Activated naive CD4-positive, alpha-beta T cell treated with Interleukin-2 at 50 U/mL for 16 hours (primary cell): ENCODE measurements at places on chromosomes 11 and 22.

DNA sequence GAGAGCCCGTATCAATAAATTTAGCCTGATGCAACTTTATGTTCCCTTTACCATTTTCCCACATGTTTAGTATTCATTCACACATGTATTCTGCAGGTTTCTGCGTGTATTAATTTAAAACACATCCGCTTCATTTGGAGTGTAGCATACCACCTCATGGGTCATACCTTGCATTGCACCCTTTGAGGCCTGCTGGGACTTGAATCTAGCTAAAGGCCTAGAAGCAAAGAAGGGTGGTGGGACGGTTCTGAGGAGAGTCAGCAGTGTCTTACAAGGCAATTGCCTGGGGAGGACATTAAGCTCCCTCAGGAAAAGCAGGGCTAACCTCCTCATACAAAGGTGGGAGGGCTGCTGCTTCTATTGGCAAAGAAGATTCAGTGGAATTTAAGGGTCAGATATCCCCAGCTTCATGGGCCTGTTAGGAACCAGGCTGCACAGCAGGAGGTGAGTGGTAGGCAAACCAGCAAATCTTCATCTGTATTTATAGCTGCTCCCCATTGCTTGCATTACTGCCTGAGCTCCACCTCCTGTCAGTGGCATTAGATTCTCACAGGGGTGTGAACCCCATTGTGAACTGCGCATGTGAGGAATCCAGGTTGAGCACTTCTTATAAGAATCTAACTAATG lies 15.9 kb upstream of the SNX19 start:
- no peak for DNase-seq

- DNase-seq = no peak
Observed at GRCh38 chr22:50444663-50445062, 30.2 kb downstream of the SBF1 start.

DNA sequence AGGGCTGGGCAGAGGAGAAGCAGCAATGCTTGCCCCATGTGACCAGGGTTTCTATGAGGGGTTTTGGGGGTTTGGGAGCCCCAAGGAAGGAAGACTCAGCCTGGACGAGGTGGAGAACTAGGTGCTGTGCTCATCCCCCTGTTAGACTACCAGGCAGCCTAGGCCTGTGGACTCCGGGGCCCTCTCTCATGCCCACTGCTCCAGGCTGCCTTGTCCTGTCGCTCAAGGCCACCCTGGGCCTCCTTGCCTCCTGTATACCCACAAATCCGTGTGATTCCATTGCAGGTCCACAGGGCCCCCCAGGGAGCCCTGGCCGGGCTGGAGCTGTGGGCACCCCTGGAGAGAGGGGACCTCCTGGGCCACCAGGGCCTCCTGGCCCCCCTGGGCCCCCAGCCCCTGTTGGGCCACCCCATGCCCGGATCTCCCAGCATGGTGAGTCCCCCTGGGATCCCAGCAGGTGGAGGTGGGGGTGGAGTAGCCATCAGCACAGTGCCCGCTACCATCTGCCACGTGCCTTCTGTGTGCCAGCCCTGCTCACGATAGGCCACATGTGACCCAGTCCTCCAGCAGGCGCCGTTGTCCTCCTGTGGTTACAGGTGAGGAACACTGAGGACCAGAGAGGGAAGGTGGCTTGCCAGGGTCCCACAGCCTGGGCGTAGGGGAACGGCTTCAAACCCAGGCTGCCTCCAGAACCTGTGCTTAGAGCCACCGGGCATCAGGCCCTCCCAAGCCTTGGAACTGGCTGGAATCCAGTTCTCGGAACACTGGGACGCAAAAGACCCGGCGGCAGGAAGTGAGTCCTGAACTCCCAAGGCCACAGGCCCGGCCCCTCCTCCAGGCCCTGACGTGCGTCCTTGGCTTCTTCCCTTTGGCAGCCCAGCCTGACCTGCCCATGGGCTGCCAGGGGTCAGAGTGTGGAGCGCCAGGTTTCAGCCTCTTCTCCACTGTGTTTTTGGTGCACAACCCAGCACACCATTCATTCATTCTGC lies 26.6 kb downstream of the EMID1 start:
- no peak for DNase-seq

DNA sequence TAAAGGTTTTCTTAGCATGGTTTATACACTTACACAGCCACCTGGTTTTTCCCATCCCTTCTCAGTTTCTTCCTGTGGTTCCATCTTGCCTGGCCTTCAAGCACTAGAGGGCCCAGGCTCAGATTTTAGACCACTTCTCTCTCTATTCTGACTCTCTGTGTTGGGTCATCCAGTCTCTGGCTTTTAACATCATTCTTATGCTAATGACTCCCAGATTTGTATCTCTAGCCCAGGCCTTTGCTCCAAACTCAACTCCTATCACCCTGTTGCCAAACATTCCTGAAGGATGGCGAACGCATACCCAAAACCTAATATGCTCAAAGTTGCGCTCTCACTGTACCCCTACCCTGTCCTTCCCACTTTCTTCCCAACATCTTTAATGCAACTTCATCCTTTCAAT lies 135.1 kb downstream of the SPATA19 start:
- no peak for DNase-seq

- DNase-seq = no peak
Observed at GRCh38 chr11:114501901-114502300, 57.8 kb downstream of the NXPE1 start.

- DNase-seq = no peak
Observed at GRCh38 chr22:37986371-37986770, 2.0 kb upstream of the SOX10 start.

GRCh38 chr11:128716661-128717210 lies 22.9 kb downstream of the FLI1 start:
- peak; percentile 47 for DNase-seq

- no peak for DNase-seq
Observed at GRCh38 chr11:64799623-64800302, 3.3 kb downstream of the MAP4K2 start.

DNA sequence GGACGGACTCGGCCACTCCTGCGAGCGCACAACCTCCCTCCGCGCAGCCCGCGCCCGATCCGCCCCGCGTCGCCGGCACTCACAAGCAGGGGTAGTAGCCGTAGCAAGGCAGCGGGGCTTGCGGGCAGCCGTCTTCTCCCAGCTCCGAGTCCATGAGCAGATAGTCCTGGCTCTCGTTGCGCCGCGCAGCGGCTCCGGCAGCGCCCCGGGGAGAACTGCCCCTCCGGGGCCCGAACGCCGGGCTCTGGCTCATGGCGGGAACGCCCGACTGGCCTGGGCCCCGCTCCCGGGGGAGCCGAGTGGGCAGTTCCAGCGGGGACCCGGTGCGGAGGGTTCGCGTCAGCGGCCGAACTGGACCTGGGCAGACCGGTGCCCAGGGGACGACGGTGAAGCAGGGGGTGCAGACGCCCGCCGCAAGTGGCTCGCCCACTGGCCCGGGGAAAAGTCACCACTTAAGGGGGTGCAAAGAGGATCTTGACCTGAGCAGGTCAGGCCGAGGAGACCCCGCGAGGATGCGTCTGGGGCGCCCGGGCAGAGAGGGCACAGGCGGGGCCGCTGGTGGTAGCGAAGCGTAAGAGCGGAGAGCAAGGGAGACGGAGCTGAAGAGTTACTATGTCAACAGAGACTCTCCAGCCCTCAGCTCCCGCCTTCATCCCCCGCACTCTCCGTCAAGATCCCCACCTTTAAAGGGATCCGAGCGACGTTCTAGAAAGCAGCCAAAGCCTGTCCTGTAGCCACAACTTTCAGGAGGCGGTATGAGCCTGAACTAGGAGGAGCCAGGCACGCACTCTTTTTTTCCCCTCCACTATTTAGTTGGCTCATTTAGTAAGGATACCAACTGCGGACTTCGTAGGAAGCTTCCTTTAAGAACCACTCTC lies at the start of gene TRPC6:
TSS of gene TRPC6 (minus strand) at position 757 of the 878 bp plus-strand sequence. CDS start at position 253, 504 bp downstream.
- DNase-seq = no peak

DNA sequence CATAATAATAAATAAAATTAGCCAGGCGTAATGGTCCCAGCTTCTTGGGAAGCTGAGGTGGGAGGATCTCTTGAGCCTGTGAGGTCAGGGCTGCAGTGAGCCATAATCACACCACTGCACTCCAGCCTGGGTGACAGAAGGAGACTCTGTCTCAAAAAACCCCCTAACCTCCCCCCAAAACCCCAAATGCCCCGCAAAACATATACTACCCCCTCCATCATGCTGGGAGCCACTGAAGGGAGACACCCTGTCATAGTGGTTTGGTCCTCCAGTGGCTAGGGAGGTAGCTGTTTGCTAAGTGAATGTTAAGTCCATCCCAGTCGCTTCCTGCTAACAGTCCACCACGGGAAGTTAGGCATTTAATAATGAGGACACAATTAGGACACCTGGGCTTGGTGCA lies 125.0 kb downstream of the ABTB2 start:
- no peak for DNase-seq

- no peak for DNase-seq
Observed at GRCh38 chr22:40302149-40302548, 44.2 kb upstream of the ADSL start.

DNA sequence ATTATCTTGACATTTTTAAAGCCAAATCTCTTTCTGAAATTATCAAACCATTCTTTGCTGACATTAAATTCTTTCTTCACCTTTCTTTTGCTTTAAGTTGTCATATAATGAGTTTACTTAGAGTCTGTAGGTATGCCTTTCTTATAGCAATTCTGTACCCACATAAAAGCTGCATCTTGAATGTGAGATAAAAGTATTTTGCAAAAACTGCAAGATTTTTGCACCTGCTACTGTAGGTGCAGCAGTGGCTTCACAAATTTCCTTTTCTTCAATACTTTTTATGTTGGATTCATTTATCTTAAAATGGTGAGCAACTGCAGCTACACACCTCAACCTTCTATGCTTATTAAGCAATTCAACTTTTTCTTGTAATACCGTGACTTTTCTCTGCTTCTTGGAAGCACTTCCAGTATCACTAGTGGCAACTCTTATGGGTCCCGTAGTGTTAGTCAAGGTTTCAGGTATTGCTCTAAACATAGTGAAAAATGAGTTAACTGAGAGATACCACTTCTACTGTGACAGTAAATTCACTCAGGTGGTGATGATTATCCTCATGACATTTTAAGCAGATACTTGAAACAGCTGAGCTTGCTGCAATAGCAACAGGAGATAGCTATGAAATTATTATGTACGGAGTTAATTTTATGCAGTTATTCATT lies 18.8 kb downstream of the ZFP91 start:
- DNase-seq = no peak

DNA sequence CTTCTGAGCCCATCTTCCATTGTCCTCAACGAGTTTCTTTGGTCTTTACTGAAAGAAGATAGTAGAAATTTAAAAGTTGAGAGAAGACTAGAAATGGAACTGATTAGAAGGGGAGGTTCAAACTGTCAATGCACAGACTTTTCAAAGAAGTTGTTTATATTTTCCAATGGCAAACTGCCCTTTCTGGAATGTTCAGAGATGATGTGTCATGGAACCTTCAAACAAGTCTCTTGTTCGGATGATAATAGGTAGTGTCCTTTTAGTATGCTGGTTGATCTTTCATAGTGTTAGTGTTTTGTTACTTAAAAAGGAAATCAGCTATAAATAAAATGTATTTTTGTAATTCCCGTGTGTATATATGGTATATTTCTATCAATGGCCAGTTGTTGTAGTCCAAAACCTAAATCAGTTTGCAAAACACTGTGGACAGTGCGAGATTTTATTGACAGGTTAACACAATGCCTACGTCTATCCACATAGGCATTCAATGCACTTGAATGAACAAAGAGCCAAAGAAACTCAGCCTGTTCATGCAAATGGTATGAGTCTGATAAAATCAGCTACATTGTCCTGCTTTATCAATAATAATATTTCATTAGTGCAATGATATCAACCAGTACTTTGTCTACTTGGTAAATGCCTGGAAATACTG lies 30.9 kb downstream of the C11orf91 start:
- DNase-seq = no peak

DNA sequence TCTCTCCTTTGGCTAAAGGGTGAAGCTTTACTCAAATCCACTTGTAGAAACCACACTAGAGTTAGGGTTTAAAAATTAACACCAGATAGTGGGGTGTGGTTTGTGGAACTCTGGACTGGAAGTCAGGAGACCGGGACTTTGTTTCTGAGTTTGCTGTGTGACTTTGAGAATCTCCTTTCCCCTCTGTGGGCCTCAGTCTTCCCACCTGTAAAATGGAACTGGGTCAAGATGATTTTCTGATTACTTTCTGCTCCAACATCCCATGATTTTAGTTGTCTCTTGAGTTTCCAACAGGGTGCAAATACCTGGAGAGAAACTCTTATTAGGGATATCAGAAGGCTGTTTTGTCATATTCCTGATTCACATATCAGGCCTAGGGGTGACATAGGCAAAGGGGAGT lies 301.0 kb downstream of the MIAT start:
- no peak for DNase-seq

DNA sequence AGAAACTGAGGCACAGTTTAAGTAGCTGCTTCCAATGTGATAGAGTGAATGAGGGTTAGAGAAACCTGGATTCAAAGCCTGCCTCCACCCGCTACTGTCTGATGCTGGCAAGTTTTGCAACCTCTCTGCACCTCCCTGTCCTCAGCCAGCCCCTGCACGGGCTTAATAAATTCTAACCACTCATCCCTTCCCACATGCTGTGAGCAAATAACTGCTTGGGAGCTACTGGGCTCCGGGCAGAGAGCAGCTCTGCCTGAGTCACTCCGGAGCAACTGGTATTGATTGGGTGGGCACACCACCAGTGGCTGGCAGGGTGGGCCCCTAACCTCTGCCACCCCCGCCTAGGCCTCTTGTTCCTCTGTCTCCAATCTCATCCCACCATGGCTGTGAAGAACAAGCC lies 104.3 kb upstream of the SYT13 start:
- no peak for DNase-seq

DNA sequence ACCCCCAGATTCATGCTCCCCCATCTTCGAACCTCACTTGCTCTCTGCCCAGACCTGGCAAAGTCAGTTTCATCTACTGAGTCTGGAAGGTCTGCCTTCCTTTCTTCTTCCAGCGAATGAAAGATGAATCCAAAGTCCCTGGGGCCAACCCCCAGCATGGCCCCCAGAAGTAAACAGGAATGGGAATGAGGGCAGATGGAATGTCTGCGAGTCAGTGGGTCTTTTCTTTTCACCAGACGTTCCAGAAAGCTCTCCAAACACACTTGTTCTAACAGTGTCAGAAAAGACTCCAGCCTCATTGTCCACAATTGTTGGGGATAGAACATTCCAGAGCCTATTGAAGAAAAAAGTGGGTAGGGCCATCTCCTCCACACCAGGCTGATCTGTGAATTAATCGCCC lies 28.6 kb downstream of the RIBC2 start:
- no peak for DNase-seq

- no peak for DNase-seq
Observed at GRCh38 chr11:121754598-121754997, 301.8 kb upstream of the SORL1-AS1 start.

DNA sequence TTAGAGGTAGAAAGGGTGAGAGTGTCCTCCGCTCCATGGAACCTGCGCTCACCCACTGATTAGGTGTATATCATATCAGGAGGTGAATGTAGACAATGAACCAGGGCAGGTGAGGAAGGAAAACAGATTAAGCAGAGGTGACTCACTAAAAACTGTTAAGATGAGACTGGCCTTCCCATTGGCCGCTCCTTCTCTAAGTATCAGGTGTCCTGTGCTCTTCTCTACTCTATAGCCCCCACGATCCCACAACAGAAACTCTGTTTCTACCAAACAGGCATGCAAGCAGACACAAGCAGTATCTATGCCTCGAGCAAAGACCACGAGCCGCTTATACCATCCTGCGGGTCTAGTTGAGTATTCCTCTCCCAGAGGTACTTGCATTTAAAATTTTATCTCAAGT lies 103.1 kb downstream of the SNX19 start:
- no peak for DNase-seq
